ENCODE measurements at places on chromosomes 5 and 9.

GRCh38 chr9:86741311-86742208 is 205.7 kb downstream of the GAS1 start:
- DNase-seq, result peak; percentile 82

DNA sequence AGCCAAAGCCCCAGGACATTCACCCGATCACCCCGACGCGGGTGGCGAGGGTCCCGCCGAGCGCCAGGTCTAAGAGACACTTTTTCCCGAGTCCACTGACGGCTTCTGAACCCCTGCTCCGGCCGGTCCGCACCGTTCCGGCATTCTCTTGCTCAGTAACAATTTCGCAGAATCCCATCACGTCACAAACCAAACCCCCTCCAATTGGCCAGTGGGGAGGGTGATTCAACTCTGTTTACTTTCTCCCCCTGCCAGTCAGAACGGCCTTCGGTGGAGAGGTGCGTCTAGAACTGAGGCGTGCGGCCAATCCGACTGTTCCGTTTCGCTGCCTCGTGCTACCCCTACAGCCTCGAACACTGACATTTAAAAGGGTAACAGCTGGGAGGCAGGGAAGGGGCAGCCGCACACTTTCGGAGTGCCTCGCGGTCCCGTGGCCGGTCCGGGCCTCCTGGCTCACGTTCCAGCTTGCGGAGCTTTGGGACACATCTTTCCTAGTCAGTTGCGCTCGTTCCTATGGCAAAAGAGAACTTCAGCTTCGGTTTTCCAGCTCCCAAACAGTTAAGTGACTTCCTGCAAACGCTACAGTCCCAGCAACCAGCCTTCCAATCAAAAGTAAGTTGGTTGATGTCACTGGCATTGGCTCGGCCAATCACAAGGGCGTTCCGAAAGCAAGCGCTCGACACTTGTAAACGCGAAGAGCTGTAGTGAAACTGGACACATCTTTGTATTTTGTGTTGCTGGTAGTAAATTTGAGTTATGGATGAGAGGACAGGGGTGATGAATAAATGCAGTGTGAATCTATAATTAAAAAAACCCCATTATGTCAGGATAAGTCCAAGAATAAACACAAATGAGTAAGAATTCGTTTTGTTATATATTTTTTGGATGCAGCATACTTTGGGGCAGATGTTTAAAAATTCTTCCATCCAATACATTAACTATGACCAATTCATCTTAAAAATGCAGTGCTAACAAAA is at the start of gene KLF9:
KLF9 (minus strand) TSS at position 859 of the 977 bp plus-strand sequence. CDS start 1,294 bp downstream, outside the sequence.
- DNase-seq, result peak; percentile 99

DNA sequence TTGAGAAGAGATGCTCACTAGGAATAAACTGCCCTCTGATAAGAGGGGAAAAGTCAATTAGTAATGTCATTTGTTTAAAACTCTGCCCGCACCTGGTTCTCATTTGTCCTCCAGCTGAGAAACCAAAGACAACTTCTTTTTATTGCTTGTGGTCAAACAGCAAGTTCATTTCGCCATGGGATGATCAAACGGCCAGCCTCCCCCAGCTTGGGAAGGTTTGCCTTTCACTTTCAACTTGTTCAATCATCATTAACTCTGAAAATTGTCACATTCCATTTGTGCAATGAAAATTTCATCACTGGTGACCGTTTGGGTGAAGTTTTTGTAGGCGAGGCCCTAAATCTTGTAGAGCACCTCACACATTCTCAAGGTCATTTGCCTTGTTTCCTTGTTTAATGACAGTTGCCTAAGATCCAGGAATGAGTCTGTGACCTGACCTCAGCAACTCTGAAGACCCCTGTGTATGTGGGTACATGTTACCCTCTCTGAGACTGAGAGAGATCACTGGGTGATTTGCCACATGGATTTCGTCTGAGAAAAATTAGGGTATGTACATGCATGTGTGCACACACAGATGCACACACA is 117.7 kb downstream of the MARCHF3 start:
- peak; percentile 23 for DNase-seq

- peak; percentile 50 for DNase-seq
Measured at GRCh38 chr9:116899337-116900006, 212.4 kb downstream of the TRIM32 start.

- no peak for DNase-seq
Measured at GRCh38 chr9:84107081-84107480, 126.5 kb downstream of the RMI1 start.

DNA sequence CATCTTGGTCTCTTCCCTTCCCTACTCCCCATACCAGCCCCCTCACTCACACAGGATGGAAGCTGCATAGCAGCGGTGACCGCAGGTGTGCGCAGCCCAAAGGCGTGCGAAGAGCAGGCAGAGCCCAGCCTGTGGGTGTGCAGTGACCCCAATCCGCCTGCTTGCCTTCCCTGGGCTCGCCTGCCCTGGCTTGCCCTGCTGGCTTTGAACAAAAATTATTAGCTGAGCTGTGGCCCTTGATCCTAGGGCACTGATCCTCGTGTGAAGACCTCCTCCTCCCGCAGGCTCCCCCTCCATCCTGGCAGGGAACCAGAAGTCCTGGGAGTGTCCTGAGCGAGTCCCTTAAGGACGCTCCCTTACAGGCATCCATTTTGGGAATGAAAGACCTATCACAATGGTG is 31.9 kb downstream of the MORN5 start:
- DNase-seq, result no peak

DNA sequence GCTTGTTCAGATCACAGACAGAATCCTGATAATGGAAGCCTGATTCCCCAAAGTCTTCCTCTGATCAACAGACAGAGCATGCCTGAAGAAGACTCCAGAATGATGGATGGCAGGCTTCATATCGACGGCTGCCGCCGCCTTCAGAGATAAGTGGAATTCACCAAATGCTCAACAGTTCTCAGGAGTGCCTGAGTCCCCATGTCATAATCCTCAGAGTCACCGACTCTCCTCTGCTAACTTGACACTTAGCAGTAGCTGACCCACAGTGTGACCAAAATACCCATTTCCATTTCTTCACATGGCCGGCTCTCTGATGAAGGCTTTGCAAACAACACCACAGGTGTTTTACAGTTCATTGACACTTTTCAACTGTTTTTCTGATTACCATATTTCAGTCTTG is 58.7 kb downstream of the PRDM6 start:
- no peak for DNase-seq

DNA sequence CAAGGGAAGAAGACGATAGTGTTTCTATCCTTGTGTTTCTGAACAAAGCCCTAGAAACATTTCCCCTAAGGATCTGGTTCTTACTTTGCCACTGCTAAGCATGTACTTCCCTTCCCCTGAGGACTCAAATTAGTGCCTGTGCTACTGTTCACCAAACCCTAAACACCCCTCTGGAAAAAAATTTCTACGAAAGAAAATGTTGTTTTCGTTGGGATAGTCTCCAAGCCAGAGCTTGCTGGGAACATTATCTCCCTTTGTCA is 294.6 kb downstream of the BNC2 start:
- no peak for DNase-seq

GRCh38 chr5:72857396-72857795 is 40.9 kb downstream of the TNPO1 start:
- DNase-seq, result no peak

DNA sequence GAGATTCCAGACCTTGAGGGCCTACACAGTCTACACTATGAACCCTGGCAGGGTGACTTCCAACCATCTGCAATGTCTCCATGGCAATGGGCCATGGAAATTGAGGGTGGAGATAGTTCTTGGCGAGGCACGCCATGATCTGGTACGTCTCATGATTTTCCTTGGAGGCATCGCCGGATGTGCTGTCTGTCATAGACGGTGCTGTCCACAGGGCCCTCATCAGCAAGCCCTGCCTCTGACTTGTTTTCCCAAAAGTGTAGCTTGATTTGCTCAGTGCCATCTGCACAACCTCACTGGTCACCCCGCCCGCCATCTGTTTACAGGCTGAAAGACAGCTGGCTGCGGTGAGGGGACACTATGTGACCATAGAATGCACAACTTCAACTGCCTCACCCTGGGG is 73.5 kb downstream of the BOD1 start:
- no peak for DNase-seq

DNA sequence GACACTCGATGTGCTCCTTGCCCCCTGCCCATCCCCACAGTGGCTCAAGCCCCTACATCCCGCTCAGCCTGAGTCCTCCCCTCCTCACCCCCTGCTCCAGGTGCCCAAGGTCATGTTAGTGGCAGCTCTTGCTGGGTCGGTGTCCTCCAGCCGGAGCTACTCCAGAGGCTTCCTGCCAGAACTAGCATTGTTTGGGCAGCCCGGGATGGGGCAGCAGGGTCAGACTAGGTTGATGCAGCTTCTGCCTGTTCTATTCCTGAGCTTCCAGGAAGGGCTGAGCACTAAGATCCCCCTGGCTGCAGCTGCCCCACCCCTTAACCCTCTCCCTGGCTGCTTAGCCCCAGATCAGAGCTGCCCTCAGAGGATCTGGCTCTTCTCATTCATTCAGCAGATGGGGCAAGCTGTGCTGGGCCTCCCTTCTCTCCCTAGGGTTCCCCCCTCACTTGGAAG is 671 bp downstream of the RGS14 start:
- no peak for DNase-seq

DNA sequence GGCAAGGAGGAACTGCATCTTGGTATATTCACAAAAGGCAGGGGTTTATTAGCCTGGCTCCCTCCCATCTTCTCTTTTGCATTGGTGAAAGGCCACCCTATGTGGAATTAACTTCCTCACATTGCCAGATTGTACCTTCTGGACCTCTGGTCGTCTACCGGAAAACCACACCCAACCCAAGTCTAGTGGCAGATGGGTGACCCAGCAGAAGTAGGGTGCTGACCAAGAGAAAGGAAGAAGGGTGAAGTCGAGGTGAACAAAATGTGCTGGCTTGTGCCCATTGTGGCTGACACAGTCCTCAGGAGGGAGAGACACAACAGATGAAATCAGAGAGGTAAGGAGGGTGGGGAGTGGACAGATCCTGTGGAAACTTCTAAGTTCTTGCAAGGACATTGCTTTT is 39.8 kb upstream of the DAP start:
- no peak for DNase-seq

- no peak for DNase-seq
Measured at GRCh38 chr9:112193572-112194288, 18.6 kb upstream of the SUSD1 start.

DNA sequence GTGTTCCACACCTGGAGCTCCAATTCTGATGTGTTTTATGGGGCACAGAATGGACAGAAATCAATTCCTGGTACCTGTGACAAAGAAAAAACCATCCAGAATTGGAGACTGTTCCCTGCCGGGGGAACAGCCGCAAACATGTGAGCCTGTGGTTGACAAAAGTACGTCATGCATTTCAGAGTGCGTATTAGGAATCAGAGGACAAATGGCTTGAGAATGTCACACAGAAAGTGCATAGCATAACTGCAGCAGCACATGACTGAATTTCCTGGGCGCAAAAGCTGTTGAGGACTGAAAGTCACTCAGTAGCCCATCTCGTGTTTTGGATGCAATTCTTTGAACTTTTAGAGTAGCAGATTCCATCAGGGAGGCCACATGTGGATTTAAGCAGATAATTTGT is 85.1 kb downstream of the TRIO start:
- no peak for DNase-seq

DNA sequence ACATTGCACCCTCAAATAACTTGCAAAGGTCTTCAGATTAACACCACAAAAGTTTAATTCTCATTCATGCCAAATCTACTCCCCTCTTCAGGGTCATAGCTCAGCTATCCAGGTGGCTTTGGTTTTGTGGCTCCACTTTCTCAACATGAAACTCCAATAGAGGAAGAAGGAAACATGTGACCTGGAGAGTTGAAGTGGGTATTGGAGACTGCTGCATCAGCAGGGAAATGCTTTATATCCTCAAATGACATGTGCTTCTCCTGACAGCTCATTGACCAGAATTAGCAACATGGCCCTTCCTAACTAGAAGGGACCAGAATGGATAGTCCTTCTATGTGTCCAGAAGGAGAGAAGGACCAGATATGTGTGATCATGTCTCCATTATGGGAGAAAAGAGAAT is 73.6 kb downstream of the TLR4 start:
- DNase-seq, result no peak

DNA sequence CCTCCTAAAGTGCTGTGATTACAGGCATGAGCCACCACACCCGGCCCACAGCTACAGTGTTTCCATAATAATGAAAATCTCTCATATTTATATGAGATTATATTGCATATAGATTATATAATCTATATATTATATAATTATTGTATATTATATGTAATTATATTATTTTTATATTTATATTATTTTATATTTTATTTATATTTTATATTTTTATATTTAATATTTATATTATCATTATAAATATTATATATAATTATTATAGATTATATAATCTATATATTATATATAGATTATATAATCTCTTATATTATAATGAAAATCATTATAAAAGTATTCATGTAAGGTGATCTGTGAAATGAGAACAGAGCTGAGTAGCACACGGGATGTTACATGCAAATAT is 11.5 kb downstream of the ANKRD18B start:
- no peak for DNase-seq

- peak; percentile 62 for DNase-seq
Measured at GRCh38 chr9:136485049-136486045, 2.5 kb upstream of the SEC16A start.

- peak; percentile 89 for DNase-seq
Measured at GRCh38 chr5:174419540-174420132, 304.7 kb upstream of the MSX2 start.

DNA sequence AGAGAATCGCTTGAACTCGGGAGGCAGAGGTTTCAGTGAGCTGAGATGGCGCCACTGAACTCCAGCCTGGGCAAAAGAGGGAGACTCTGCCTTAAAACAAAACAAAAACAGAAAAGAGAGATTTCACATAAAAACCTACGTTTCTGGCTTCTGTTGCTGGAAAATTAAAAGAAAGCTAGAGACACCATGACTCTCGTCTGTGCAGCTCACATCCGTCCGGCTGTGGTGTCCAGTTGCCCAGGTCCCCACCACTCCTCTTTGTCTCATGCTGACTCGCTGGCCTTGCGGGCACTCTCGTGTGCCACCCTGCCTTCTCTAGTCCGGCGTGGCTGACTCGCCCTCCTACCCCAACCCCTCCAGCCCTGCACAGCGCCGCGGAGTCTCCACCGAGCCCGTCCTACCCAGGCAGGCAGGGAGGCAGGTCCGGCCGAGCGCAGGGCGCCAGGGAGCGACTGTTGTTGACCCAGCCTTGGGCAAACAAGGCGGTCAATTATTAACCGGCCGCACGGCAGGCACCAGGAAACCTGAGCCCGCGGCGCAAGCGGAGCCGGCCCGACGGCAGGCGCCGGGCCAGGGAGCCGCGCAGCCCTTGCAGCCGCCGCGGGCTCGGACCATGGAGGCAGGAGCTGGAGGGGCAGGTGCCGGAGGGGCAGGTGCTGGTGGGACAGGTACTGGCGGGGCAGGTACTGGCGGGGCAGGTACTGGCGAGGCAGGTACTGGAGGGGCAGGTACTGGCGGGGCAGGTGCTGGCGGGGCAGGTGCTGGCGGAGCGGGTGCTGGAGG is at the start of gene PRRT1B:
PRRT1B (plus strand) TSS at position 521 of the 783 bp plus-strand sequence; CDS start at position 614, 93 bp downstream.
- DNase-seq, result no peak

GRCh38 chr5:174371600-174372094 is 326.1 kb downstream of the NSG2 start:
- DNase-seq, result peak; percentile 4

GRCh38 chr5:14193496-14193895 is 50.4 kb downstream of the TRIO start:
- peak; percentile 78 for DNase-seq

All from iris pigment epithelial cell (primary cell).